ENCODE measurements at places on chromosomes 7 and 10.

GRCh38 chr10:76879116-76879913 lies 758.3 kb downstream of the KCNMA1 start:
- H3K4me1 ChIP-seq, result peaks cover 4% of the 10 kb centered on the region
- DNase-seq, result no peak
- no peaks in the 10 kb centered on the region for H3K36me3 ChIP-seq
- H3K27me3 ChIP-seq, result no peaks in the 10 kb centered on the region

DNA sequence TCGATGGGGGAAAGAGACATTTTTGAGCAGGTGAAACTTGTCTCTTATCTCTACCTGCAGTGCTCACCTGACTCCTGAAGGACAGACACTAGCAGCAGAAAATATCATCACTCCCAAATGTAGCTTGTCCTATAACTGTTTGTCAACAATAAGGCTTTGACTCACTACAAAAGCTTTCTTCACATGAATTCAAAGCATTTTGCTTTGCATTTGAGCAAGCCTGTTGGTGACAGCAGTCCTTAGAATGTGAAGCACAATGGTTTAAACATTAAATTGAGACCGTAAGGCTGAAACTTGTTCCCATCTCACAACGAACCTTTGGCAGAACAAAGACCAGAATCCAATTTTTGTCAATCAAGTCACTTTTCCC lies 30.6 kb upstream of the ZNRF2 start:
- H3K36me3 ChIP-seq, result peaks cover 6% of the 10 kb centered on the region
- H3K27me3 ChIP-seq, result no peaks in the 10 kb centered on the region
- H3K4me1 ChIP-seq, result peaks cover 21% of the 10 kb centered on the region
- no peak for DNase-seq

- H3K27me3 ChIP-seq, result no peaks in the 10 kb centered on the region
- no peak overlapping the region for H3K4me3 ChIP-seq
- no peaks in the 10 kb centered on the region for H3K4me1 ChIP-seq
- H3K36me3 ChIP-seq, result no peaks in the 10 kb centered on the region
- no peak overlapping the region for H3K27ac ChIP-seq
- no peak for DNase-seq
Observed at GRCh38 chr7:69749994-69750393, 151.7 kb downstream of the AUTS2 start.

DNA sequence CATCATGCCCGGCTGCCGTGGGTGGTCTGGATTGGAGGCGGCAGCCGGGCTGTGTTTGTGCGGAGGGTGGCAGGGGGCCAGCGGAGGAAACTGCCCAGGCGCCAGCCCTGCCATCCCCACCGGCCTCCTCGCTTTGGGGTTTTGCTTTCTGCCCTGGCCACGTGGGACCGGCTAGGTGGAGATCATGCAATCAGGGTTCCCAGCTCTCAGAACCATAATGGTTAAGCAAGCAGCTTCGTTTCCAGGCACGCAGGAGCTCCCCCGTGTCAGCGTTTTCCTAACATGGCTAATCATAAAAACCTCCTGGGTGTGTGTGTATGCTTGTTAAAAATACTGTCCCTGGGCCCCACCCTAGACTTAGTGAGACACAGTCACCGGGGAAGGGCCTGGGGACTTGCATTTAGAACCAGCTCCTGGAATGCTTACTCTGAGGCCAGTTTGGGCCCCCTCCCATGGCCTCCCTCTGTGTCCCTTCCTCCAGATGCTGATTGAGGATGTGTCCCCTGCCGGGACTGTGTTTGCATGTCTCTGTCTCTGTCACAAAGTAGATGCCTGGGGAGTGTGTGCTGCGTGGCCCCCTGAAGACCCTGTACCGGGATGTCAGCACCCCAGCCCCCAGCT lies 119.3 kb downstream of the CUX1 start:
- no peak overlapping the region for H3K4me3 ChIP-seq
- H3K36me3 ChIP-seq, result no peaks in the 10 kb centered on the region
- no peak overlapping the region for H3K27ac ChIP-seq
- no peak for DNase-seq

DNA sequence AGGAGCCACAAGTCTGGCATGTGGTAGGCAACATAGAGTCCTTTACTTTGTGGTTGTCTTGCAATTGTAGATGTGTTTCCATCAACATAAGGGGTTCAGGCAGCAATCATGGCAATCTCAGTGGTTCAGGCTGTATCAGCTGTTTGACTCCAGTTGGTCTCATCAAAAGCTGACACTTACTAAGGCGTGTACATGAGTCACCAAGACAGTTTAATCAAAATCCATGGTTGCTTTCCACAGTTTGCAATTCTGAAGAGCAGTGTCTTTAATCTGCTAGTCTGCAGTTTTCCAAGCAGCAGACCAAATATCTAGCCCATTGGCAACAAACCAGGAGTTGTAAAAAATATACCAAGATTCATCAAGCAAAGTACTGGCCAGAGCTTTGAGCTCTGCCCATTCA lies 210.2 kb downstream of the MDFIC start:
- no peak overlapping the region for H3K27ac ChIP-seq
- H3K4me1 ChIP-seq, result peaks cover 14% of the 10 kb centered on the region
- no peak for DNase-seq
- H3K4me3 ChIP-seq, result no peak overlapping the region

- H3K4me1 ChIP-seq, result no peaks in the 10 kb centered on the region
- no peak overlapping the region for H3K4me3 ChIP-seq
- DNase-seq, result no peak
- peaks cover 4% of the 10 kb centered on the region for H3K36me3 ChIP-seq
- H3K27ac ChIP-seq, result no peak overlapping the region
Observed at GRCh38 chr10:96097865-96098264, 32.2 kb upstream of the ZNF518A start.

GRCh38 chr7:140640060-140640637 lies 464 bp downstream of the DENND2A start:
- no peak overlapping the region for H3K27ac ChIP-seq
- no peak for DNase-seq
- H3K4me1 ChIP-seq, result peaks cover 17% of the 10 kb centered on the region
- H3K4me3 ChIP-seq, result peak overlapping the region; percentile 91
- peaks cover 15% of the 10 kb centered on the region for H3K36me3 ChIP-seq

GRCh38 chr7:103888603-103889153 lies 100.8 kb downstream of the RELN start:
- no peak for DNase-seq
- H3K27me3 ChIP-seq, result no peaks in the 10 kb centered on the region
- no peaks in the 10 kb centered on the region for H3K4me1 ChIP-seq
- no peaks in the 10 kb centered on the region for H3K36me3 ChIP-seq
- no peak overlapping the region for H3K4me3 ChIP-seq
- H3K27ac ChIP-seq, result no peak overlapping the region

DNA sequence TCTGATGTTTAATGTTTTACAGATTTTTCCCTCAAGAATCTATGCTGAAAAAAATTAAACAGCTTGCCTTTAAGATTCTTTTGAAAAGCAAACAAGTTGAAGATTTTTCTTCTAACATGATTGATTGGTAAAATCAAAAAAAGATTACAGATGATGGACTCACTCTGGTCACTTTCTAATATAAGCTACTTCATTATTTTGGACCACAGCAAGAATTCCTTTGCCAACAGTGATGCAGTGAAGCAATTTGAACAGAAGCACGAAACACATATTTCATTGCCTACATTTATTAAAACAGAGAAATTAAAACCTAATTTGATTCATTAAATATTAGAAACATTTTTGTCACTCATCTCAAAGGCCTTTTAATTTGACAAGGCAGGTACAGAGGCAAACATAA lies 82.1 kb upstream of the SGCE start:
- no peaks in the 10 kb centered on the region for H3K27me3 ChIP-seq
- DNase-seq, result no peak

DNA sequence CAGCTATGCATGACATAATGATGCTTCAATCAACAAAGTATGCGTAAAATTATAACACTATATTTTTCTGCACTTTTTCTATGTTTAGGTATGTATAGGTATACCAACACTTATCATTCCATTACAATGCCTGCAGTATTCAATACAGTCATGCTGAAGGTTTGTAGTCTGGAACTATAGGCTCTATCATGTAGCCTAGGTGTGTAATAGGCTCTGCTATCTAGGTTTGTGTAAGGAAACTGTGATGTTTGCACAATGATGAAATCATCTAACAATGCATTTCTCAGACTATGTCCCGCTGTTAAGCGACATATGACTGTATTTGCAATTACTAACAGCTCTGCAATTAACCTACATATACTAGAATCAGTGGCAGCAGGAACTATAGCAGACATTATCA lies 1447.5 kb downstream of the GATA3 start:
- H3K27me3 ChIP-seq, result peaks cover 12% of the 10 kb centered on the region
- no peaks in the 10 kb centered on the region for H3K4me1 ChIP-seq
- DNase-seq, result no peak
- no peak overlapping the region for H3K27ac ChIP-seq

DNA sequence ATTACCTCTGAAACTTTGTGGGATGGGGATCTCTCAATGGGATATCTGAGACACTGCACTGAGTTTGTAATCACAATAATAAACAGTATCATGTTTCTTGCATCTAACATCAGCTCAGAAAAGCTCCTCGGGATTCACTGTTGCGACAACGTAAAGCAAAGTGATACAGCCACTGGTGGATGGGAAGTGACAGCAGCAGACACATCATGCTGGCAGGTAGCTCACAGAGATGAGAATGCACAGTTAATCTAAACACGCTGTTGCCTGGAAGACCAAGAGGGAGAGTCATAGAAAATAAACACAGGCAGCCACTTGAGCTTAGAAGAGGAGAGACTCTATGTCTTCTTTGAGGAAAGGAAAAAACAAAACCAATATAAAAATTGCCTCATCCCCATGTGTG lies 513.8 kb downstream of the MAGI2 start:
- H3K36me3 ChIP-seq, result no peaks in the 10 kb centered on the region
- H3K4me1 ChIP-seq, result no peaks in the 10 kb centered on the region
- H3K27ac ChIP-seq, result no peak overlapping the region
- H3K4me3 ChIP-seq, result no peak overlapping the region
- no peak for DNase-seq

GRCh38 chr10:73623056-73623455 lies 18.2 kb downstream of the MYOZ1 start:
- no peak for DNase-seq
- H3K27me3 ChIP-seq, result no peaks in the 10 kb centered on the region
- H3K4me3 ChIP-seq, result no peak overlapping the region
- peaks cover 2% of the 10 kb centered on the region for H3K36me3 ChIP-seq

GRCh38 chr10:14695847-14696480 lies 78.7 kb downstream of the FAM107B start:
- H3K27me3 ChIP-seq, result no peaks in the 10 kb centered on the region
- H3K36me3 ChIP-seq, result no peaks in the 10 kb centered on the region
- peaks cover 12% of the 10 kb centered on the region for H3K4me1 ChIP-seq
- DNase-seq, result no peak
- no peak overlapping the region for H3K27ac ChIP-seq

DNA sequence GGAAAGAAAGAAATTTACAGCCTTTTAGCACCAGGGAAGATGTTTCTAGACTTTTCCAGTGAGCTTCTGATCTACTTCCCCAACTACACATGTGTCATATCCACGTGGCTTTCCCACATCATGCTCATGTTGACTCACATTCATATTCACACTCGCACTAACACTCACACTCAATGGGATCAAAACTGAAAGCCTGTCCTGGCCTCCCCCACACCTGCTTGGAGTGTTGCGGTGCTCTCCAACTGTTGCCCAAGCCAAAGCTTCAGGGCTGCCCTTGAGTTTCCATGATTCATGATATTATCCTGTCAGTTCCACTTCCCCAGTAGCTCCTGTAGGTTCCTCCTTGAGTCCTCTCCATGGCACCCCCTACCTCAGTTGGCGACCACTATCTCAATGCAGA lies 444.4 kb downstream of the GATA3 start:
- H3K4me1 ChIP-seq, result peaks cover 10% of the 10 kb centered on the region
- H3K4me3 ChIP-seq, result no peak overlapping the region
- no peak overlapping the region for H3K27ac ChIP-seq
- peaks cover 28% of the 10 kb centered on the region for H3K27me3 ChIP-seq
- peaks cover 2% of the 10 kb centered on the region for H3K36me3 ChIP-seq
